ENCODE measurements at places on chromosomes 12 and 14.

DNA sequence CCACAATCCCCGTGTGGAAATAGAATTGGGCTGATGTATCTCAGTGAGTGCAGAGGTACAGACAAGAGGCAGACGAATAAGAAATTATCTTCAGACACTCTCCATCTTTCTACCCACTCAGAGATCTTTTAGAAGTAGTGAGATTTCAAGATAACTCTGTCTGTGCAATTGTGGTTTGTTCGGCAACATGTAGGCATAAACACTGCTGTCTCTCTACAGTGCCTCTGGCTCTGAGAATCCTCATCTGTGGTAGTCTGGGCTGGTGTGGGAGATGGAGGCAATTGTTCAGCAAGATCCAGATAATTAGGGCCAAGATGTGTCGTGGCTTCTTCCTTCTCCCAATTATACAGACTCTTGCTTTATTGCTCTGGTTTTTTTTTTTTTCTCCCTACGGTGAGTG lies 3.1 kb downstream of the HOXC13 start:
- DNase-seq, result no peak

GRCh38 chr14:87944987-87945604 lies 47.9 kb downstream of the GALC start:
- DNase-seq, result no peak

DNA sequence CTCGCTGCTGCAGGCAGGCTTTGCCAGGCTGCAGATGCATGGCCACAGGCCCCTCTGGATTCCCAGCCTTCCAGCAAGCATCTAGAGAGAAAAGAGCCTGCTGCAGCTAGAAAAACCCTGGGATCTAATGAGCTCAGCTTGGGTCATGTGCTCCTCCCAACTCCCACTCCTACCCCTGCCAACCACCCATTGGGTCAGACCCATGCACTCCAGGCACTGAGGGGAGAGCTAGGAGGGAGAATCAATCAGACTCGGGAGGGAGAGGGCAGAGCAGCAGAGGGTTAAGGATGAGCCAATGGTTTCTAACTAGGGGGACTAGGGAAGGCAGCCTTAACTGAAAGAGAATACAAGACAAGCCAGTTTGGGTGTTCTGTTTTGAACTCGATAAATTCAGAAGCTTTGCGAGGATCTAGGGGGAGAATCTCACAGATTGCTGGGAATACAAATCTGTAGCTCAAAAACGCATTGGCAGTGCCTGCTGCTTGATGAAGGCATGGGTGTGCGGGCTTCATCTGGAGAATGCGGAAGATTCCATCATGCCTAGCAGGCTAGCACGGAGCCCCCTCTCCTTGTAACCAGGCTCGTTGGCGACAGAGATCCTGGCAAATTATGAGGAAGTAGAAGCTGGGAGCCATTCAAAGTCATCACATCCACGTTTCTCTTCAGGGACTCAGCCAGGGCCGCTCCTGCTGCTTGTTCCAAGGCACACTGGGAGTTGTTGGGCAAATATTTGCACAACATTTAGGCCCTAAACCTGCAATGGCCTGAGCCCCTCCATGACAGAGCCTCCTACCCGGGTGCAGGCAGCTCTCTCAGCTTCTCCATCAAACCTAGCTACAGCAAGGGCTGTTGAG lies 56.4 kb downstream of the VCPKMT start:
- no peak for DNase-seq

GRCh38 chr12:48454667-48455066 lies 17.7 kb upstream of the ANP32D start:
- DNase-seq, result no peak

GRCh38 chr12:90770861-90771260 lies 184.1 kb downstream of the CCER1 start:
- no peak for DNase-seq

All from T-helper 1 cell (primary cell).